ENCODE measurements at places on chromosomes 1 and 21.

DNA sequence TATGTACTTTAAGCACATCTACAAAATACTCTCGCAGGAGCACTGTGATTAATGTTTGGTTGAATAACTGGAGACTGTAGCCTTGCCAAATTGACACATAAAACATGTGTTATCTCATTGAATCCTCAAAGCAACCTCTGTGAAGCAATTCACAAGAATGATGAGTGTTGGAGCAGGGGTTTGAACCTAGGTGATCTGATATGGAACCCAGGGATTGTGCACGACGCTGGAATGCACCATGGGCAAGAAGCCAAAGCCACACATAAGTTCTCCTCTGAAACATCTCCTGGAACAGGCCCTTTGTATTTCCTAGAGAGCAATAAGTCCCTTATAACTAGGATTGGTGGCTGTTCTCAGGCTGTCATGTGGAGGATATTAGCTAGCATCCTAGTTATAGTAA lies 124.6 kb upstream of the IVNS1ABP start:
- no peak for DNase-seq

- peak; percentile 27 for DNase-seq
Observed at GRCh38 chr1:236143104-236143948, 987 bp downstream of the GPR137B start.

- DNase-seq = no peak
Observed at GRCh38 chr21:17514124-17514845, 1.4 kb downstream of the CXADR start.

- no peak for DNase-seq
Observed at GRCh38 chr21:30986965-30987364, 51.3 kb downstream of the KRTAP19-8 start.

GRCh38 chr1:62361431-62361830 lies 42.2 kb upstream of the KANK4 start:
- no peak for DNase-seq

DNA sequence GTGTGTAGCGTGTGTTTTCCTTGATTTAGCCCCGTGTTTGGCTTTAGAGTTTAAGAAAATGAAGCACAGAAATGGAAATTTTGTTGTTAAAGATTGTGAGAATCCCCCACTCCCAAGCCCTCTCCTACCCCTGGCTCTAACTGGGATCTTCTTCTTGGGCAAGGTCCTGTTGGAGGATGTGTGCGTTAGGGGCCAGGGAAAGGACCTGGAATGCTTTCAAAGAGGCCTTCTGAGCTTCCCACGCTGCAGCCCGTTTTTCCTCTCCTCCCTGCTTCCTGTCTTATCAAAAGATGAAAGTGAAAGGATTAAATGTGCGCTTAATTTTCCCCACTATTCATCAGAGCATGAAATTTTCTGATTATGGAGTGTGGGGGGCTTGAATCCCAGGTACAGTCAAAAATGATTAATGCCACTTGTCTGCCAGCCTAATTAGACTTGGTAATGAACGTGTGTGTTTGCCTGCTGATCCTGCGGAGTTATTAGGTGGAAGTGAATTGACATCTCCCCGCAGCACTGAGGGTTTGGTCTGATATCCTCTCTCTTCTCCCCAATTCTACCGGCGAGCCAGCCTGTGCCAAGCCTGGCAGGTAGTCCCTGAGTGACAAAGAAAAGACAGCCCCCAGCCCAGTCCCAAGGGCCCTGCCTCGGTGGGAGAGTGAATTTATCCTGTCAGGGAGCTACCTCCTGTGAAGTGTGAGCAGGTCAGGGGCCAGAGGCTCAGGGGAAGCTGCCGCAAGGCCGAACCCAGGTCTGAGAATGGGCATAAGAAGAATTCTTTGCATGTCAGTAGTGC lies 4.9 kb downstream of the RASSF5 start:
- DNase-seq = no peak

DNA sequence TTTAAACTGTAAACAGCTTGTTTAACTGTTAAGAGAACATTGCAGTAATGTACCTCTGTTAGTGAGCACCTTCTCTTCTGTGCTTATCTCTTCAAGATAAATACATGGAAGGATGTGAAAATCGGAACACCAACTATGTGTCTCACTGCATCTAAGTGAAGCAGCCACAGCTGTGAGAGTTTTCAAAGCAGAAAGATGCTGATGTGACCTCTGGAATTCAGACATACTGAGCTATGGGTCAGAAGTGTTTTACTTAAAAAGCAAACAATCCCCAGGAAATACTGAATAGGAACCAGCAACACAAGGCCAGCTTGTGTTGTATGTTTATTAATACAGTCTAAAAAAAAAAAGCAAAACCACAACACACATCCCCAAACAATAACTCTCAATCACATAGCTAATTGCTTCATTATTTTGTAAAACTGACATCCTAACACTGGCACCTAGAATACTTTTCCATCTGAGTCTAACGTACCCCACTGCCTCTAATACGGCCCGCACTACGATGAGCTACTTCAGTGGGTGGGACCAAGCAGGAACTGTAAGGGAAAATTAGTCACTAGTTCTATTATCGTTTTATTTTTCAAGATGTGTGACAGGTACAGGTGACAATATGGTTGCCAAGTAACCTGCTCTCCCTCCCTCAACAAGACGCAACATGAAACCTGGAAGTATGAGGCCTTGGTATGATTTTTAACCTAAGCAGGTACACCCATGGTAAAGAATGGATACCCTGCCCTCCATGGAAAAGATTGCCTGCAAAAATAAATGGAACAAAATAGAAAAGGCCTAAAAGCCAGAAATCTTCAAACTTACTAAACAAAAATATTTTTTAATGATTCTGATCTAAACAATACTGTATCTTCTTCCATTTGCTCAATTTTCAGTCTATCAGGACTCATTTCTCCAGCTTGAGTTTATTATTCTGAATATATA lies 13.9 kb downstream of the ERRFI1 start:
- no peak for DNase-seq

- DNase-seq = no peak
Observed at GRCh38 chr1:42933060-42933586, 25.5 kb downstream of the SLC2A1 start.

GRCh38 chr1:940107-941014 lies 16.6 kb downstream of the SAMD11 start:
- no peak for DNase-seq

- DNase-seq = no peak
Observed at GRCh38 chr1:192564099-192564498, 11.5 kb upstream of the RGS1 start.

- no peak for DNase-seq
Observed at GRCh38 chr1:232621050-232621449, 8.9 kb downstream of the SIPA1L2 start.

DNA sequence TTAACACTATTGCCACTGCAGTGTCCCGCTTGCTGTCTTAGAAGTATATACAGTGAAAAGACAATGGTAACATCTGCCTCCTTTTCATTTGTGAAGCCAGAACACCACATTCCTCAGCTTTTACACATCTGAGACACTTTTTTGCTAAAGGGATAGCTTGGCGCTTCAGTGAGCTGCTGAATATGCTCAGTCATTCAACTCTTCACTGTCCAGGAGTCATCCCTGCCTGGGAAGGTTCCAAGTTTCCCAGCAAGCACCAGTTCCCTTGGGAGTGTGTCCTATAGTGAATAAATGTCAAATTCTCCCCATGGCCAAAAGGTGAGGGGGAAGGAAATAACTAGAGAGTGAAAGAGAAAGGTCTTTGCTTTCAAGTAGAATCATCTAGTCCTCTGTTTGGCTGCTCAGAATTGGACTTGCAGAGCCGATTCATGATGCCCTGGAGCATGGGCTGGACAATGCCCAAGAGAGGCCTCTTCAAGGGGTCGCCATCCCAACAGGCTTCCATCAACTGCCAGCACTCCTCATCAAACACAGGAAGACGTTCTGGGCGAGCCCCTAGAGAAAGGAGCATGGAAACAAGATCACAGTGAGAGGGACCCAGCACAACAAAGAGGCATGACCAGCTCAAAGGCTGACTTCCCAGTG lies 25.5 kb upstream of the RBBP5 start:
- DNase-seq = no peak

DNA sequence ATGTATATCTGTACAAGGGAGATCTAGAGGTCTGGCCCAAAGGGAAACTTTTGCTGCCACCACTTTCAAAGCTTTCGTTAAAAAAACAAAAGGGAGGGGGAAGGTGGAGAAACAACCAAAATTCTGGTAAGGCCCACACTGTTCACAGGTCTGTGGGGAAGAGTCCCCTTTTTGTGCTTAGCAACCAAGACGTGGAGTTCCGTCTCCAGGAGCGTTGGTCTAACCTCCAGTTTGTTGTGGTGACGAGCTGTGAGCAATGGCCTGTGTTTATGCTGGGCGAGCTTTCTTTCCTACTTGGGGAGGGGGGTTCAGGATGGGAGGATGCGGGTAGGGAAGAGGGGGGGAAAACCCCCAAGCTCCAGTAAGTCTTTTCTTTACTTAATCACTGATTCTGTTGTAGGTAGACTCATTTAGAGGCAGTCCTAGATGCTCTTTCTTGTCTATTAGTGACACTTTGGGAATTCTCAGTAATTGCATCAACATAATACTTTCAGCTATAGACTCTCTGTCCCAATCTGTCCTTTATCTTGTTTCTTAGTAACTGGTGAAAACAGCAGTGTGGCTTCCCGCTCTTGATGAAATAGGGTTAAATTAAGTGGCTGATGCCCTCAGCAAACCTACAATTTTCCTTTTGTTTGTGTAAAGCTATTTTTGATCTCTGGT lies 1.5 kb downstream of the HIPK1 start:
- DNase-seq = peak; percentile 55

GRCh38 chr1:16189003-16189402 lies 23.4 kb downstream of the ARHGEF19 start:
- DNase-seq = no peak

DNA sequence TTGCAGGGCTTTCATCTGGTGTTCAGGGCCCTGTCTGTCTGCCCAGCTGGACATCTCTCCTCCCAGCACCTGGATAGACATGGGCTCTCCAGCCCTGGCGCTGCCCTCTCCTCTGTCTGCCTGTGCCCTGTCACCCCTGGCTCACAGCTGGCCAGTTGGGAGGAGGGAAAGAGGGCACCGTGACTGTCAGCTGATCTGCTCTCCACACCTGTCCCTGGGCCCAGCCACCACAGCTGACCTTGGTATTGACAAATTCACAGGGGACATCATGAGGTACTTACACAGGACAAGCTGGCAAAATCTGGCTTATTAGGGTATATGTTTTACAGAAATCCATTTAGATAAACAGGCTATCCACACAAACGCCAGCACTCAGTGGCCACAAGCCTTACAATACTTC lies 8.3 kb downstream of the TNR start:
- no peak for DNase-seq

DNA sequence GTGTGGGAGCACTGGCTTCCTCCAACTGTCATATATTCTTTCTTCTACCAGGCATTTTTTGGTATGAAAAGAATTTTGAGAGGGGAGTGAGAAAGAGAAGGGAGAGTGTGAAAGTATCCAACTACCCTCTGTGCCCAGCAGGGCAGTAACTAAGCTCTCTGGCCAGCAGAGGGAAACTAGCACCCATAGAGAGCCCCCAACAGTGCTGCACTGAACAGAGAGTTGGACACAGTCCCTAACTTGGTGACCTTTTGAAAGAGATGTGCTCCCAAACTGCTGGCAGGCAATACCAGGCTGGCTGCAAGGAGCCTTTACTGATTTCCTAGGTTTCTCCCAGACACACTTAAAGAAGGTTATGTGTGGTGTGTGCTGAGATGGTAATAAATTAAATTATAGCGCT lies 118.8 kb upstream of the PBX1 start:
- no peak for DNase-seq

GRCh38 chr1:64183395-64184002 lies 19.9 kb upstream of the UBE2U start:
- no peak for DNase-seq

DNA sequence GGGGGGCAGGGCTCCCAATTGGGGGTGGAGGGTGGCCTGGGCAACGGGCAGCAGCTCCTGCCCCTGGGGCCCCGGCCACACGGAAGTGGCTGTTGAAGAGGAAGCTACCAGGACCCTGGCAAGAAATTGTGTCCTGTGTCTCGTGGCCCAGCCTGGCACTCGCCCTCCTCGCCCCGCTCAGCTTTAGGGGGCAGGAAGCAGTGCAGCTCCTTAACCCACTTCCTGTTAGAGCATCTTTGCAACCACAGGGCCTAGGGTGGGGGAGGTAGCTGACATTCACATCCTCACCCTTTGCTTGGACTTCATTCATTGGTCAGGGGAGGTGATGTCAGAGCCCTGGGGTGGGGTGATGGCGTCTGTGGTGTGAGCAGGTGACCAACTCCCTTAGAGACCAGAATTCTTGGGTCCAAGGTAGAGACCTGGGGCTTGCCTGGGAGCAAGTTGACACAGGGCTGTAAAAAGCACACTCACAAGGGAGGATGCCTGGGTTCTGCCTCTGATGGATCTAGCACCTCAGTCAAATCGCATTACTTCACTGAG lies at the start of gene ARHGAP30:
Gene ARHGAP30 (minus strand): TSS at position 161 of the 540 bp plus-strand sequence. CDS start 267 bp downstream, outside the sequence.
- DNase-seq = peak; percentile 74

DNA sequence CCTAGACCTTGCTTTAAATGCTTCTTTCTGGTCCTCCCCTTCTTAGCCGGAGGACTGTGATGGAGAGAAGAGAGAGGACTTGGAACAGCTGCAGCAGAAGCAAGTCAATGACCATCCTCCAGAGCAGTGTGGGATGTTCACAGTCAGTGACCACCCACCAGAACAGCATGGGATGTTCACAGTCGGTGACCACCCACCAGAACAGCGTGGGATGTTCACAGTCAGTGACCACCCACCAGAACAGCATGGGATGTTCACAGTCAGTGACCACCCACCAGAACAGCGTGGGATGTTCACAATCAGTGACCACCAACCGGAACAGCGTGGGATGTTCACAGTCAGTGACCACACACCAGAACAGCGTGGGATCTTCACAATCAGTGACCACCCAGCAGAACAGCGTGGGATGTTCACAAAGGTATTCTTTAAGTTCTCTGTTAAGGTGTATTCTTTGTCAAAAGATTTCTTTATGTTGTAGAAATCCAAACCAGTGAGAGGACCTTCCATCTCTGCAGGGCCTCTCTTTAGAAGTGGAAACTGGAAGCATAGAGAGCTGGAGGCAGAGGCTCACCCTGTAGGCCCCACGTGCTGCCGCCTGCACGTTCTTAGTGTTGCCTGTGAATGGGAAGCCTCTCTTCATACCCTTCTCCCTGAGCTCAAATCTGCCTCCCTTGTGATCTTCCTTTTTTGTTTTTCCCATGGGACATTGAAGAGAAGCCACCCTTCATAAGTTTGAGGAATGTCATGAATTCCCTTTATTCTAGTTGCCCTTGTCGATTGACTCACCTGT lies 10.6 kb downstream of the PCNT start:
- DNase-seq = no peak

GRCh38 chr21:14523234-14523633 lies 22.9 kb downstream of the SAMSN1 start:
- peak; percentile 48 for DNase-seq

Measured in activated T-cell treated with anti-CD3 and anti-CD28 coated beads for 24 hours (primary cell).